ENCODE measurements at places on chromosomes 13 and 19.

GRCh38 chr13:71082631-71083030 lies 784.4 kb downstream of the DACH1 start:
- no peak for DNase-seq

DNA sequence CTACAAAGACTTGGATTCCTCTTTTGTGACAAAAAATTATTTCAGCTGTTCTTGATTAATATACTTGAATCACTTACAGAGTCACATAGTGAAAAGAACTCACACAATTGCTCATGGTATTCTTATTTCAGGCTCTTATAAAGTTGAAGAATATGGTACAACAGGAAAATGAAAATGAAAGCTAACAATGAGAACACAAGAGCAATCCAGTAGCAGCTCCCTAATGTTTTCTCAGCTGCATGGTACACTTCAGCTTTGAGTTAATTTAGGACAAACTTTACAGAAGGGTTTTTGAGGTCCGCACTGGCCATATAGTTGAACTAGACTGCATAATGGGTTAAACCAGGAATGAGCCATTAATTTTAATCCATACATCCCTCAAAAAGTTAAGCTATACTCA lies 1261.8 kb downstream of the SLITRK5 start:
- no peak for DNase-seq

- DNase-seq, result no peak
Measured at GRCh38 chr19:1389033-1389940, 5.6 kb downstream of the NDUFS7 start.

DNA sequence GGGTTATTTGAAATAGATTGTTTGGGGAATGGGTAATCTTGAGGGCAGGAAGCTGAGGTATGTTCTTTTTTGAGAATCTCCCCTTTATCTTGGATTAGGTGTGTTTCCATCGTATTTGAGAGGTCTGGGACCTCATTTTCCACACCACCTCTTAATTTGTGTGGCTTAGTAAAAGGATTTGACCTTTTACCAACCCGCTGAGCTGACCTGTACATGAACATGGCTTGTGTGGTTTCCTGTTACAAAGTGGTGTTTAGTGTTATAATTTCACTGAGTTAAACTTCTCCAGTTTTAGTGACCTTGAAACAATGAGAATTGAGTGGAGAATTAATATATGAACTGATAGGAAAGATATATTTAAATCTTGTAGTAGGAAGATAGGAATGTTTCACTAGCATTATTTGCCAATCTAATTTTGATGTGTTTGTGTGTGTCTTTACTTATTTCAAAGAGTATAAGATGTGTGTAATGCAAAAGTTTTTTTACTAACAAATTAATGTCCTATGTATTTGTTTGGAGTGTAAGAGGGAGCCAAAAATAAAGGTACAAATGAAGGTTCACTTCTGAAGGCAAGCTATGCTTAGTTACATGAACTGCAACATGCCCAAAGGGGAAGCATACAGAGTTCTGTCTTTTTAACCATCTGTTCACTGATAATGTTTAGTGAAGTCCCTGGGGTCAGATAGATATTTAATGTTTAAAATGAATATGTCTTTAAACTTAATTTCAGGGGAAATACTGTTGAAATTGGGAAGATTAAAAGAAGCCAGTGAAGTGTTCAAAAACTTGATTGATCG lies 17.1 kb downstream of the NAA16 start:
- DNase-seq, result no peak

DNA sequence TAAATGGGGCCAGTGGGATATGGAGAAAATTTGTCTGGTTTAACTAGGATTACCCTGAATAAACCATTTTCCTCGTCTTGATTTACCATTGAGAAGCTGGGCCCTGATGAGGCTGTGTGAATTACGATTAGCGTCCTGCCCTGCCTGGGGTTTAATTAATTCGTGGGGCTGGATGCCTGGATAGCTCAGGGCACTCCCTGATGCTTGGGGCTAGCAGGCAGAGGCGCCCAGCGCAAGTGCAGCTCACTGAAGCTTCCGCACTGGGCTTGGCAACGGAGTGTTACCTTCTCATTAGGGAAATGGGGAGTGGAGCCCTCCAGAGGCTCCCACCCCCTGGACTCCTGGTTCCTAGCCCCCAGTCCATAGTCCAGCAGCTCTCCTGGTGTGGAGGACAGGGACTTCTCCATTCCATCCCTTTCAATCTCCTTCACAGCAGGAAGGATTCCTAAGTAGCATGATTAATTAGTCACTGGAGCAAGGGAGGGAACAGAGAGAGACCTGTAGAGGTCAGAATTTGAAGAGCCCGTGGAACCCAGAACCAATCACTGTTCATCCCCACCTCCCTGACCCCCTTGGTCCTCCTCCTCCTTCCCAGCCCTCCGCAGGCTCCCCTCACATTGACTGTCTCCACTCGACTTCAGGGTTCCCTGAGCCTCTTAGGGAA lies 107.2 kb downstream of the UQCRFS1 start:
- DNase-seq, result no peak

- DNase-seq, result no peak
Measured at GRCh38 chr13:109737606-109738005, 48.8 kb downstream of the IRS2 start.

DNA sequence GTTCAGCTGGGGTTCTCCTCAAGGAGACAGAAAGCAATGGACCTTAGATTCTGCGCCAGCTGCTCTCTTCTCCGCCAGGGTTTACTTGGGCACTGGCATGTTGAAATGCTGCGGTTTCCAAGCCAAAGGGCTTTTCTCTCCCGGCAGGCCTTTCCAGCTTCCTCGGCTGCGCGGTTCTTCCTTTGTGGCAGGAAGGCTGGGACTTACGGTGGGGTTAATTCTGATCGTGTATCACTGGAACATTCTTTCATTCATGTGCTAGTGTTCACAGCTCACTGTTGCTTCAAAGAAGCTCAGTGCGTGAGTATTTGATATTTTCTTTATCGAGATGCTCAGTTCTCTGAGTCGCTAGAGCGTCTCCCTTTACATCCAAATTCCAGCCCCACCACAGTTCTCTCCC lies 723.2 kb downstream of the UQCRFS1 start:
- no peak for DNase-seq

DNA sequence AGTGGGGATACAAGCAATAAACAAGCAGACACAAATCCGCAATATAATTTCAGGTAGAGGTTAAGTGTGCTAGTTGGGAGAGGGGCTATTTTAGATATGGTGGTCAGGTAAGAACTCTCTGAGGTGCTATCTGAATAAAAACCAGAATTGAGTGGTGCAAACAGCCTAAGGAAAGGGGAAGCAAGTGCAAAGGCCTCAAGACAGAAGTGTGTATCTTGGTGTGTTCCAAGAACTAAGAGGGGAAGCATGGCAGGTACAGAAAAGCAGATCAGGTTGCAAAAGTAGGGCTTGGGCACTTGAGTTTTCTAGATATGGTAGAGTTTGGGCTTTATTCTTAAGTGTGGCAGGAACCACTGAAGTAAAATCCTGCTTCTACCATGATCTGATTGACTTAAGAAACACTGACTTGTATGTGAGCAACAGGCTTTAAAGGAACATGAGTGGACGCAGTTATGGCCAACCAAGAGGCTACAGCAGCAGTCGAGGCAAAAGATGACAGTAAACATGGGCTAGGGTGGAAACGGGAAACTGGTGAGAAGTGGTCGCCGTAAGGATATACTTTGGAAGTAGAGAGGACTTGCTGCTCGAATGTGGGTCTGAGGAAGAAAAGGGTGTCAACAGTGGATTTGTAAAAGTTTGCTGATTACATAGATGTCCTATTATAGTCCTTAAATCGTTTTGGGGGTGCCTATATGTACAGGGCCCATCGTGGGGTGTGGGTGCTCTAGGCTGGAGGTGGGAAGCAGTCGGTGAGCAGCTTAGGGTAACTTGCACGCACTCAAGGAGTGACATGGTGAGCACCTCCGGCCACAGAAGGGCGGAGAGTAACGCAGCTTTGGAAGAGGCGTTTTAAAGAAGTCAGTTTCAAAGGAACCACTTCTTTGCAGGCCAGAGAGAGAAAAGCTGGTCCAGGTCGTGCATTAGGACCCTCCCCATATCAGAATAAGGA lies 677 bp downstream of the TGDS start:
- no peak for DNase-seq

All from stimulated activated CD4-positive, alpha-beta T cell treated with anti-CD3 and anti-CD28 coated beads, Interleukin-1b, Interleukin-23, amount 100 ng/mL, for 4 hours (primary cell).